HT1080 (cell line): ENCODE measurements at places on chromosomes 11 and 22. TPM values are rescaled to one million over a fixed set of nuclear protein-coding genes. Genes with fewer than 3 reads are reported as not detected.

The WT1 gene
- 4.4 and 9.6 TPM in 2 replicates for total RNA-seq

GRCh38 chr11:8566613-8567210 is 27.3 kb downstream of the STK33 start:
- peak; percentile 58 for DNase-seq

DNA sequence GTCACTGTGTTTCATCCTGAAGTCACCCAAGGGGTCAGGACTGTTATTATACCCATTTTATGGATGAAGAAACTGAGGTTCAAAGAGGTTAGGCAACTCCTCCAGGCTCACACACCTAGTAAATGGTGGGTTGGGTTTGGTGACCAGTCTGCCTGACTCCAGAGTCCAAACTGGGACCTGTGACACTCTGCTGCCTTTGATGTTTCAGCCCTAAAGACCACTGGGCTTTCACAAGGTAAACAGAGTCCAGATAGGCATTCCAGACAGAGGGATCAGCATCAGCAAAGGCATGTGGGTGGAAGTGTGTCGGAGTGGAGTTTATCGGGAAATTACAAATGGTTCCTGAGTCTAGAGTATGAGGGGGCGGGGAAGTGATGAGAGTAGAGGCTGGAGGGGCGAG is 38.5 kb downstream of the MICAL2 start:
- no peak for DNase-seq

DNA sequence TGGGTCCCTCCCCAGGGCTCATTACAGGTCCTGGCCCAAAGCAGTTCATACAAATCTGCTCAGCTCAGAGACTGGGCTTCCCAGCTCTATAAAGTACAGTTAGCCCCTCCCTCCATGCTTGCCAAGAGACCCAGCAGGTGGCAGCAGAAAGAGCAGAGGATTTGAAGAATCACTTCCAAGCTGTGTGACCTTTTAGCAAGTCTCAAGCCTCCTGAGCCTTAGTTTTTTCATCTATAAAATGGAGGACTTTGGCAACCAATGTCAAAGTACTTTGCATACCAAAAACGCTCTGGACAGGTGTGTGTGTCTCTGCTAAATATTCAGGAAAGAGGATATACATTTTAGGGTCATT is 26.6 kb downstream of the RELT start:
- no peak for DNase-seq

- DNase-seq: no peak
Observed at GRCh38 chr11:10680956-10681487, 12.5 kb downstream of the IRAG1 start.

The OR4D11 gene
- total RNA-seq: not detected in 2 replicates

- no peak for DNase-seq
Observed at GRCh38 chr22:49568751-49569285, 258.9 kb downstream of the BRD1 start.

- no peak for DNase-seq
Observed at GRCh38 chr11:119634301-119634700, 94.7 kb downstream of the NECTIN1 start.

The LRRC74B gene
- not detected in 2 replicates for total RNA-seq

The DRG1 gene
- total RNA-seq: 77.4 and 78.5 TPM in 2 replicates

DNA sequence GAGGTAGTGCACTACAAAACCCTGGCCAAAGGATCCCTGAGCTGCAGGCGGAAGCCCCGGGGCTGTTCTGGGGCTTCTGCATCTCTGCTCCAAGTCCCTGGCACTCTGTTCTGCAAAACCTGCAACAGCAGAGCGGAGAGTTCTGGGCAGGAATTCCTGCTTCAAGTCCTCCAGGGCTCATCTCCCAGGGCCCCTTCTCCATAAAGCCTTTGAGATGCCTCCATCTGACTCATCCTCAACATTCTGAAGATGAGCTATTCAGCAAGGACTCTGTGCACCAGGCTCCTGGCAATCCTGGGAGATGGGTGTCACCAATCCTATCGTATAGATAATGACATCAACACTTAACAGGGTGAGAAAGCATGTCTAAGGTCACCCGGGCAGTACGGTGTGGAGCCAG is 19.3 kb downstream of the SYN3 start:
- no peak for DNase-seq
